ENCODE measurements at places on chromosomes 3 and 15. TPM values are rescaled to one million over a fixed set of nuclear protein-coding genes. Genes with fewer than 3 reads are reported as not detected.

The GOLGA8S gene
- polyA plus RNA-seq, result 0.02 TPM

The GABRA5 gene
- polyA plus RNA-seq, result 3.6 TPM

The TCF12 gene
- 410 TPM for polyA plus RNA-seq

The SLC35G2 gene
- polyA plus RNA-seq, result 13.3 TPM

The C3orf52 gene
- 5.8 TPM for polyA plus RNA-seq
